ENCODE measurements at places on chromosomes 3 and 15.
A peak's percentile ranks its signal among the peaks of the same experiment; 100 is the strongest.

DNA sequence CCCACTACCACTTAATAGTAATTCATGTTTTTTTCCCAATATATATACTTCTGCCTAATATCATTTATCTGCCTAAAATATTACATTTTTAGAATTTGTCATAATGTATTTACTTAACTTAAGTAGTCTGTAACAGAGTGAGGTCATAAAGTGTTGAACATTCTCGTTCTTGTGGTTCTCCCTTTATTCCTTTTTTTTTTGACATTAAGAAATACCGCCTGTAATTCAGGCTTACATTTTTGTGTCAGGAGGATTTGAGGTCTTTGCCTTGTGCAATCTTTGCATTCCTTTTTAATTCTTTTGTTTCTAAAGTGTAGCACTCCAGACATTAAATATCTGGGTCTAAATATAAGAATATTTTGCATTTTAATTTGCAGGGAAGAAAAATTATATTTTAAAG is 315.4 kb downstream of the PTPRG start:
- DNase-seq = no peak

DNA sequence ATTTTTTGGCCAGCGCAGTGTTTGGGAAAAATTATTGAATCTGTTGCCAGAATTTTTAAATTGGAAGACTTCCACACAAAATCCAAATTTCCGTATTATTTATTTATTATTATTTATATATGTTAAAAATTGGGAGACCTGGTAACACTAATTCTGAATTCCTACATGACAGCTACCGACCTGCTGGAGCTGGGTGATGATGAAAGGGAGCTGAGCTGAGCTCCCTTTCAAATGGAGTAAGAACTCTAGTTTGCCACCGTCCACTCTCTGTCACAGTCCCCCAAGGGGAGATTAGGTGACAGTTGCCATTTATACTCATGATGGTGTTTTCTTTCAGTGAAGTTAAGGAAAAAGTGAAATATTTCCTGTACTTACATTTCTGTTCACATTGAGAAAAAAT is 1.4 kb downstream of the CRTC3 start:
- DNase-seq = no peak

GRCh38 chr3:10982782-10983181 is 9.8 kb upstream of the SLC6A1 start:
- no peak for DNase-seq

DNA sequence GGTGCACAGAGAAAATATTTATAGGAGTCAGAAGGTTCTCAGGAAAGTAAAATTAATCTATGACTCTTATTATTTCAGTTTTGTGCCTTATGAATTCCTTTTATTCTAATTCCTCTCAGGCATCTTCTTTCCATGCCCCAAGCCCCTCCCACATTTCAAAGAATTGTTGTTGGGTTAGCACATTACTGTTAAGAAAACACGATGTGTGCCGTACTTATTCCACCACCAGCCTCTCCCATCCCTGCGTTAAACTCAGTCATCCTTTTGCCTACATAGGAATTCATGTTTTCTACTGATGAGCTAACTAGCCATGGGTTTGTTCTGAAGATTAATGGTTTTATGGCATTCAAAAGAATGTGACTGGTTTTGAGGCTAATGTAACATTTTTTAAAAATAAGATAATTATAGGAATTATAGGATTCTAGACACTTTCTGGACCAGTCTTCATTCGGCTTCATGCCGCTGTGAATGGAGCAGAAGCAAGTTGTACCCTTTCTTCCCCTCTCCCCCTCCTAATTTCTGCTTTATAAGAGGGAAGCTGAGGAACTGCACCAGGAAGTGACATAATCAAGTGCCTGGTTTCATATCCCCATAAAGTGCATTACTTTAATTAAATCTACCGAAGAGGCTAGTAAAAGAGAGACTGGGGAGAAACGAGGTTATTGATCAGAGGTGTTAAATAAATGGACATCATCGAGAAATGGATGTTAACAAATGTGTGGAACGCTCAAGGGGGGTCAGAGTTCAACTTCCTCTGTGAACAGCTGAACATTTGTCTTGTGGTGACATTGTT is 12.3 kb upstream of the MB21D2 start:
- DNase-seq = no peak

DNA sequence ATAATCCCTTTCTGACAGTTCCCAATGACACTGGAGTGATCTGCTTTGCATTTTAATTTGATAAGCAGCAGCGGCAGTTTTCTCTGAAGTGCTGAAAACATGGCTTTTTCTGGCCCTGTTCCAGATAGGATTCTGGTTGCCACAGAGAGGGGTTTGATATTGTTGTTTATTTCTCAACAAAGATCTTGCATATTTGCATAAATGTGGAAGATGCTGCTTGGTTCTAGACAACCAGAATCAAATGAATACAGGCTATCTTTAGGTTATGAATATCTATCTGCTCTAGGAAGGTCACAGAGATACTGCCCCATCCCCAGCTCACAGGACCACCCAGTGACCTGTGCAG is 137.1 kb downstream of the ZNF609 start:
- DNase-seq = no peak

DNA sequence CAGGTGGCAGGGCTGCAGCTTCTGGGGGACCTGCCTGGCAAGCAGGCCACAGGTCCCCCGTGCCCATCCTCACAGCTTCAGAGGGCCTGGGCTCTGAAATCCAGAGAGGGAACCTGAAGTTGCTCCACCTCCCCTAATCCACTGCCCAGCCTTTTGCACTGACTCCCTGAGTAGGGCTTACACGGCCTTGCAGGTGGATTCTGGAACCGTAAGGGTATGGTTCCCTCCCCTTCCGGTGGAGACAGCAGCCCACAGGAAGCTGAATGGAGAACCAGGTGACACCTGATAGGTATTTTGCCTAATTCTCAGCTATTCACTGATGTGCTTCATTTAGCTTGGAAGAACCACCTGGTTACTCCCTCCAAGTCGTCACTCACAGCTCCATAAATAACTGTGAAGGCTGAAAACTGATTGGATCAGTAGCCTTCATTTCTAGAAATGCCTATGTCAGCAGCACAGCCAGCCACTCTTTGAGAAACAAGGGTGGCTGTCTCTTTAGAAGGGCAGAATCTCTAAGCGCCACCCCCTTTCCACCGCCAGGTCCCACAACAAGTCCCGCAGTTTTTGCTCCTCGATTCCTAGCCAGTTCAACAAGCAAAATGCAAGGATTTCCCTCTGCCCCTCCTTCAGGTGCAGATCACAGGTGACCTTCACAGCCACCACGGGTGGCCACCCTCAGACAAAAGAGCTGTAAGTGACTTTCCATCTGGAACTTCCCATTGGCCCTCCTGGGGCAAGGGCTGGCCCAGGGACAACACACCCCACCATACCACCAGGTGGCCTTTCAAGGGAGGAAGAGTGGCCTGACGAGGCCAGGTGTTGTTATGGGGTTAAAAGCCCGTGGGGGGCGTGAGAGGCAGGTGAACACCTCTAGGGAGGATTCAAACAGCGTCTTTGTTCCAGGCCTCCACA is 112.9 kb downstream of the SEC22A start:
- DNase-seq = no peak

GRCh38 chr15:53074221-53074620 is 284.1 kb upstream of the ONECUT1 start:
- no peak for DNase-seq

DNA sequence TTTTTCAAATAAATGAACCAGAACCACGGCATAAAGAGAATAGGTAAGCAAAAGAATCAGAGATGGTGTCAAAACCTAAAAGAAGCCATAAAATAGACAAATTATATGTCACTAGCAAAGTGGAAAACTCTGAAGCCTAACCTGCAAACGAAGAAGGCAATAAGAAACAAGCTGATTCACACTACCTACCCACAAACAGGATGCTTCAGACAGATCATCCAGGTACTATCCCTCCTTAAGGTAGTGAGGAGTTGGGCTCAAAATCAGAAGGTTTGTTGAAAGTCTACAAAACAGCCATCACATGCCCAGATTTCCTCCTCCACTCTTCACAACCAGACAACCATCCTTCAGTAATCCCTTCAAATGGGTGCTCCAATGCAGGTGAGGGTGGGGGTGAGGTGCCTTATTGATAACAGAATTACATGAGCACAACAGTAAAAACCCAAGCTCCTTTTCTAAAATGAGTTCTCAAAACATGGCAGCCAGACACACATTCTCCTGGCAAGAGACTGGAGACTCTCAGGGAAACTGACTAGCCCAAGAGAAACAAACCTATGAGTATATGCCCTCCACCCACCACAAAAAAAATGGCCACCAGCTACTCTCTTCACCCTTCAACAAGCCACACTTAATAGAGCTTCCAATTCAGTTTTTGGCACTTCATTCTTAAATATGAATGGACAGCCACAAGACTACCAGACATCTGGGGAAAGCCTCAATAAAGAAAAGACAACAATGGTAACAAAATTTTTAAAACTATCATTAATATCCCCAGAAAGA is 6.4 kb downstream of the KPNA1 start:
- DNase-seq = no peak

GRCh38 chr3:76500746-76501275 is 539.1 kb upstream of the ROBO2 start:
- DNase-seq = no peak

GRCh38 chr3:32460031-32460749 is 42.5 kb downstream of the CMTM6 start:
- DNase-seq = peak; percentile 24

DNA sequence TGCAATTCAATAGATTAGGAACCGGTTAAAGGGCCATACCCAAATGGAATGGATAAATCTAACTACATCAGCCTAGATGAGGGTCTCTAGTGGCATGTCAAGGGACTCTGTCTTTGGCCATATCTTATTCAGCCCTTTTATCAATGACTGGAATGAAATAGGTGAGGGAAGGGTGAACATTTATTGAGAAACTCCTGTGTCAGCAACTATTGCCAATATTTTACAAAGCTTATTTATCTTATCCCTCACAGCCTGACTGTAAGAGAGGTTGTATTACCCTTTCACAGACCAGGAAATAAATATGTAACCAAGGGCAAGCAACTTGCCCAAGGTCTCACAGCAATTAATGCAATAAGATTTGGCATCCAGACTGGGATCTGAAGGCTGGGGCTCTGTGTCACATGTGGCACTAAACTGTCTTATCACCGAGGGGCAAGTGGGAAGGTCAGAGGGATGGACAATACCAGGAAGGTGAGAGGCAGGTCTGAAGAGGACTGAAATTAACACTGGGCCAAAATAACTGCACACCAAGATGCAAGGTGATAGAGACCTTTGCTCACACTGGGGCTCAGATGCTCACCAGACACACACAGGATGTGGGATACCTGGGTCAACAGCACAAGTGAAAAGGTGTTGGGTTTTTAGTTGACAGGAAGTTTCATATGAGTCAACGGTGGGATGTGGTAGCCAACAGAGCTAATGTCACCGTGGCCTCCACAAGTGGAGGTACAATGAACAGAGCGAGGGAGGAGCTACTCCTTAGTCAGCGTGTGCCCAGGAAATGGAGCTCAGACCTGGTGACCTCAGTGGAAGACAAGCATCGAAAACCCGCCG is 261.3 kb downstream of the RPLP1 start:
- DNase-seq = peak; percentile 44

GRCh38 chr3:141071681-141072260 is 20.6 kb downstream of the SPSB4 start:
- DNase-seq = no peak

DNA sequence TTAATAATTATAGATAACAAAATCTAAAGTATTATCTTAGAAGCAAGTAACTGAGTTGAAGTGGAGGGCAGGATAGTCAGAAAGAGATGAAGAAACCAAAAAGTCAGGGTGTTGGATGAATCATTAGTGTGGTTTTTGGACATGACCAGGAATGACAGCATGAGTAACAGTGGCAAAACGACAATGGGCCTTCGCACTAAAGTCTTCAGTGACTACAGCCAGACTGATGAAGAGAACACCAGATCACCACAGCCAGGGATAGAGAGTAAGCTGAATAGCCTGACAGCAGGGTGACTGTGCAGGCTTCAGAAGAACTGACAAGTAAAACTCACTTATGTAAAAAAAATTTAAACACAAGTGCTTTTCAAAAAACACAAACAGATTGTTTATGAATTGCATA is 96.0 kb upstream of the MELTF start:
- no peak for DNase-seq

DNA sequence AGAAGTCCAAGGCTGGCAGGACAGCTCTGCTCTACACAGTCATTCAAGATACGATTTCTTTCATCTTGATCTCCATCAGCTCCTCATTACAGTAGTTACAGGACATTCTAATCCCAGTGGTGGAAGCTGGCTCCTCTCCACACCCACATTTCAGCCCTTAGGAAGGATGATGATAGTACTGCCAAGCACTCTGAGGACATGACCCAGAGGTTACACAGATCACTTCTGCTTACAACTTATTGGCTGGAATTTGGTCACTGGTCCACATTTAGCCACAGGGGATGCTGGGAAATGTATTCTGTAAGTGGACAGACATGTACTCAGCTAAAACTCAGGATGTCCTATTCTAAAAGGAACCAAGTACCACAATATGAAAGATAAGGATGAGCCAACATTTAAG is 77.1 kb downstream of the IQCH start:
- no peak for DNase-seq

- DNase-seq = no peak
Observed at GRCh38 chr3:114606336-114606735, 312.5 kb downstream of the TIGIT start.

DNA sequence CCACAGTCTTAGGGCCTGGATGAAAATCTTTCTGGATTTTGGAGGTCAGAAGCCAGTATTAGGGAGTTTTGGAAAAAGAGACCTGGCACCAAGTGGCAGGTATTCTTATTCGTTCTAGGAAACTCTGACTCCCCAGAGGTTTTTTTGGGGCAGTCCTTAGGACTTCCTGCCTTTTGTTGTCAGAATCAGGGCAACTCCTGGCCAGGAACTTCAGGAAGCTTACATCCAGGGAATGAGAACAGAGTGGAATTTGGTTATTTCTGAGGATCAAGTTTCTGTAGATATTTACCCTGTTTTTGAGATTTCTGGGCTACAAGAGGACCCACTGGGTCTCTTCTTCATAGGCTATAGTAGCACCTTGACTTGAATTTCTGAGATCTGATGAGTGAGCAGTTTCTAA is 15.5 kb downstream of the SCN10A start:
- DNase-seq = no peak

DNA sequence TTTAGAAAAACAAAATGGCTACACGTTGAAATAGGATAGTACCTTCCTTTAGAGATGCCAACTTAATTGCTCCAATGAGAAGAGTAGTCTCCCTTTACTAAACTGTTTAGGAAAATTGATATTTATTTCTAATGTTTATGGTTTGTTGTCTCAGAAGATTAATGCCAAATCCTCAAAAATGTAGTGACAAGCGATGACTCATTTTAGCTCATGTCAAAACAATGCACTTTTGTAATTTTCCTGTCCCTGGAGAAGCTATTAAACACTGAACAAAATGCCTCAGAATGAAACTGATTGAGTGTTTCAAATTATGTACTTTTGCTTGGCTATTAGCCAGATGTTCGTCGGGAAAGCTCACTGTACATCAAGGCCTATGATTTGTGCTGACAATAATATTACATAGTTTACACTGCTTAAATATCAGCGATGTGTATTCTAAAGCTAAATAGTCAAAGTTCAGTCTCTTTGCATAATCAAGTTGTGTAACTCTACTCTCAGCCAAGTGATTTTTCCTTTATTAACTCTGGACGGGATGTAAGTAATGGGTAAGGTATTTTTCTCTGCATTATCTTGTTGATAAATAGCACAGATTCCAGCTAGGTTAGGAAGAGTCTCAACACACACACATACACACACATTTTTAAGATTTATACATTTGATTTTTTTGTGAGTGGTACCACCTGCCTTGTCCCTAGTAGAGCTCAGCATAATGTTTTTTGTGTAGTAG is 83.7 kb downstream of the CMSS1 start:
- no peak for DNase-seq

GRCh38 chr3:67048715-67049074 is 50.6 kb downstream of the KBTBD8 start:
- DNase-seq = no peak

GRCh38 chr3:78745847-78746246 is 1022.0 kb downstream of the ROBO1 start:
- DNase-seq = no peak

Measured in stimulated activated CD8-positive, alpha-beta memory T cell treated with anti-CD3 and anti-CD28 coated beads, Interleukin-4, amount 100 ng/mL, for 4 hours (primary cell).